ENCODE measurements at places on chromosomes 2 and 18.

DNA sequence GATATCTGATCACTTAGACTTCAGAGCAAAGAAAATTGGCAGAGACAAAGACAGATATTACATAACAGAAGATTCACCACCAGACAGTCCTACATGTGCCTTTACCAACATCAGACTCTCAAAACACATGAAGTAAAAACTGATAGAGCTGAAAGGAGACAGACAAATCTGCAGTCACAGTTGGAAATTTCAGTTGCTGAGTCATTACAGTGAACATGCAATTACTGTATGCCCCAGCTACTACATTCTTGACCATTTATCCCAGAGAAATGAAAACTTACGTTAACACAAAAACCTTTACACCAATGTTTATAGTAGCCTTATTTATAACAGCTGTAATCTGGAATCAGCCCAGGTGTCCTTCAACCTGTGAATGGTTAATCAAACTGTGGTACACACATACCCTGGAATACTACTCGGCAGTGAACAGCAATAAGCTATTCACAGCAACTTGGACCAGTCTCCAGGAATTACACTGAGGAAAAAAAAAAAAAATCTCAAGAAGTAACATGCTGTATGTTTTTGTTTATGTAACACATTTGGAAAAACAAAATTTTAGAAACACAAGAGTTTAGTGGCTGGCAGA lies 7.5 kb upstream of the SCLY start:
- no peak for DNase-seq

- no peak for DNase-seq
These were observed 160.5 kb upstream of the DAPL1 start for GRCh38 chr2:158634627-158635026.

- DNase-seq = no peak
These were observed 612.6 kb upstream of the ACVR2A start for GRCh38 chr2:147232225-147232669.

DNA sequence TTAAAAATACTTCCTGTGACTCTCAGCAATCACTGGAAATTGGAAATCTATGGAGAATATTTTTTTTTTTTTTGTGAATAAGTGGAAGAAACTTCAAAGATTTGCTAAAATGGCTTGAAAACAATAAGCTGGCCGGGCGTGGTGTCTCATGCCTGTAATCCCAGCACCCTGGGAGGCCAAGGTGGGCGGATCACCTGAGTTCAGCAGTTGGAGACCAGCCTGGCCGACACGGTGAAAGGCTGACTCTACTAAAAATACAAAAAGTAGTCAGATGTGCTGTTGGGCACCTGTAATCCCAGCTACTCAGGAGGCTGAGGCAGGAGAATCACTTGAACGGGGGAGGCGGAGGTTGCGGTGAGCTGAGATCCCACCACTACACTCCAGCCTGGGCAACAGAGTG lies 155.5 kb upstream of the CAVIN2 start:
- no peak for DNase-seq

- DNase-seq = no peak
These were observed 39.5 kb upstream of the TFPI start for GRCh38 chr2:187593697-187594096.

DNA sequence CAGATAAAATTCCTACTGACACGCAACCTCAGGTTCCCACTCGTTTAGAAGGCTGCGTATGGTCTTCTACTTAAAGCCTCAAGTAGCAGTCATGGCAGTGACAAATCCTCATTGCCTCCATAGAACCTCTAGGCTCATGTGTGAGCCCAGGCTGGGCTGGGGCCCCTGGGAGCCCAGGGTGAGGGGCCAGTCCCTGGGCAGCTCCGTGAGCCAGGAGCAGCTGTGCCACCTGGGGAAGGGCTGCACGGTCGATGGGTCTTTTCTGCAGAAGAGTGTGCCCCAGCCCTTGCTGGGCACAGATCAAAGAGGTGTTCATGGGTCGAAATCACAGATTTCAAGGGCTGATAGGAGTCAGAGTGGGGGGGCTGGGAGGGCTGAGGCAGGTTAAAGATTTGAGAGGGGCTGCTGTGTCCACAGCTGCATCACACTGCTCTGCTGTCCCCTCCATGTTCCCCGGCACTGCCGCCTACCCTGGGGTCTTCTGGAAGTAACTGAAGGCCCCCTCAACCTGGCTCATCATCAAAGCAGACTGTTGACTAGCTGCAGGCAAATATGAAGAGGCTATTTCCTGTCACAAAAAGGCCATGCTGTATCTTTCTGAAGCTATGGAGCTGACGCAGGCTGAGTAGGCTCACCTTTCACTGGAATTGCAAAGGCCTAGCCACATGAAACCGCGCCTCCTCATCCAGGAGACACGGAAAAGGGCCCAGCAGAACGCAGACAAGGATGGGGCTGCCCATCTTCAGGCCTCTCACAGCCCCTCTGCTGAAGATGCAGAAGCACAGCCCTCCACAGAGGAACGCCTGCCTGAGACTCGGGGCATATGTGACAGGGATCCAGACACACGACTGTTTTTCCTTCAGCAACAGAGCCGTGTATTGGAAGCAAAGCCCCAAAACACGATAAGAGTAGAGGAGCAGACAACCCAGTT lies 35.7 kb upstream of the ALPP start:
- DNase-seq = no peak

GRCh38 chr2:95300450-95300849 lies 3.3 kb downstream of the KCNIP3 start:
- no peak for DNase-seq

- DNase-seq = no peak
These were observed 8.8 kb upstream of the NAB1 start for GRCh38 chr2:190640117-190640516.

DNA sequence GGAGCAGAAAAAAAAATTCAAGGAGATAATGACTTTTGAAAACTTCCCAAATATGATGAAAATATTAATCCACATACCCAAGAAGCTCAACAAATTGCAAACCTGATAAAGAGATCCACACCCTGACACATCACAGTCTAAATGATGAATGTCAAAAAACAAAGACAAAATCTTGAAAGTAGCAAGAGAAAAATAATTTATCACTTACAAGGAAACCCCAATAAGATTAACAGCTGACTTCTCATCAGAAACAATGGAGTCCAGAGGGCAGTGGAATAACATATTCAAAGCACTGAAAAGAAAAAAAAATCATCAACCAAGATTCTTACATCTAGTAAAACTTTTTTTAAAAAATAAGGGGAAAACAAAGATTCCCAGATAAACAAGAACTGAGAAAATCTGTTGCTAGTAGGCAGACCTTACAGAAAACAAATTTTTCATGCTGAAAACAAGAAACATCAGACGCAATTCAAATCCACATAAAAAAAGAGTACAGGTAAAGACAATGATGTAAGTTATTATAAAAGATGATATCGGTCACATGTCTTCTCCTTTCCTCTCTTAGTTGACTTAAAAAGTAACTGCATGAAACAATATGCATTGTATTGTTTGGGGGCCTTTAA lies 21.3 kb downstream of the SLC66A2 start:
- DNase-seq = no peak

DNA sequence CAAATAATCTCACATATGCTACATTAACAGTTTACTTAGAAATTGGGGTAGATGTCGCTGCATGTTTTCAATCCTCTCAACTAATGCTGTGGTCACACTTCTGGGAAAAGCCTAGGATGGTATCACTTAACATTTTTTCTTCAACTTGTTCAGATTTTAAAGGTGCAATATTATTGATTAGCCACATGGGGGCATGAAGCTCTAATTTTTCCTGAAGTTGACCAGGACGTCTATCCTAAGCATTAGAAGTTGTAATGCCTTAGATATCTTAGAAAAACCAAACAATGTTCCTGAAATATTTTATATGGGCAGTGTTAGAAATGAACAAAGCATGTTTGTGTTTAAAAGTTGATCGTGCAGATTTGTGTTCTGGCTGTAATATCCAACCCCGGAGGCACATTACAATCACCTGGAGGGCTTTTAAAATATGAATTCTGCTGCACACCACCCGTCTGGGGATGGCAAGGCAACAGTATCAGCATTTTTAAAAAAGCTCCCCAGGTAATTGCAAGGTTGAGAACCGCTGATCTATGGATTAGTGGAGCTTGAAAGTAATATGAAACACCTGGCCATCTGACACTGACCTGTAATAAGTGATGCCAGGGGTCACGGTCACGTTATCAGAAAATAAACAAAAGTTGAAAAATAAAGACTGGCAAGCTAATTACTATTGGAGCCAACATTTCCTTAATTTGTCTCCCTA lies 100.5 kb upstream of the LMAN1 start:
- DNase-seq = no peak

GRCh38 chr2:231795525-231796327 lies 9.5 kb downstream of the COPS7B start:
- DNase-seq = no peak

GRCh38 chr2:100140582-100140981 lies 1.8 kb downstream of the AFF3 start:
- DNase-seq = no peak

DNA sequence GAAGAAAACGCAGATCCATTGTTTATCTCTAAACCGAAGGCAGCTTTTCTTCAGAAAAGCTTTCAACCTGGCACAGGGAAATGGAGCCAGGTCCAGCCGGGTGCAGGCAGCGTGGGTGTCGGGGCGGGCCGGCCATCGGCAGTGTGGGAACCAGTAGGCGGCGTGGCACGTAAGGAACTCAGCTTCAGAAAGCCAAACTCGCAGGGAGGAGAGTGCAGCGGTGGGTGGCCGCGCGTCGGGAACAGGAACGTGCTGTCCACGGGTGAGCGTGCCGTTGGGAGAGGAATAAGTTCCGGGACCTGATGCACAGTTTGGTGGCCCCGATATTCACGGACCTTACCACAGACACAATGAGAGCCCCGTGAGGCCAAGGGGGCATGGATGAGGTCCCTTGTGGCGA lies 270.4 kb downstream of the TWIST2 start:
- no peak for DNase-seq

GRCh38 chr2:156192468-156192867 lies 140.1 kb downstream of the NR4A2 start:
- DNase-seq = no peak

- no peak for DNase-seq
These were observed 55.8 kb downstream of the SLC8A1 start for GRCh38 chr2:40396124-40396523.

DNA sequence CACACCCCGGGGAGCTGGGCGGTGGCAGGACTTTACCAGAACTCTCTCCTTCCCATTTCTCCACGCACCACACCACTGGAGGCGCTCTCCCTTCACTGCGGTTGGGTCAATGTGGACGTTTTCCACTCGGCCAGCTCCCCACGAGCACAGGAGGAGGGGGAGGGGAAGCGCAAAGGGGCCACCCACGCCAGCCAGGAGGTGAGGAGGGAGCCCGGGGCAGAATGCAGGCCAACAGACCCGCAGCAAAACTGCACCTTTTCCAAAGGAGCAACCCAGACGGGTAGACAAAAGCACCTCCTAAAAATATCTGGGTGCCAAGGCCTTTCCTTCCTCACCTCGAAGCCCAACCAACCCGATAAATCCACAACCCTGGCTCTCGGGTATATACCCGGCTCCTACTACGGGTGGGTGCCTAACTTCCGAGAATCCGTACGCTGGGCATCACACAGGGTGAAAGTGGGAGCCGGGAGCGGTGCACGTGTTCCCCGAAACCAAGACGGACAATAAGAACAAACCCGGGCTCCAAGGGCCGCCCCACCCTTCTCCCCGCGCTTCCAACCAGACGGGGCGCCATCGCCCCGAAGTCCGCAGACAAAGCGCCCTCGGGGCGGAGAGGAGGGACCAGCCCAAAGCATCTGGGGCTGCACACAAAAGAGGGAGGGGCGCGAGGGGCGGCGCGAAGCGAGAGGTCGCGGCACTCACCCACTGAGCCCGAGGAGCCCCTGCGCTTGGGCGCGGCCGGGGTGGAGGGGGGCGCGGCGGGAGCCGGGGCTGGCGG lies 1.0 kb downstream of the RTN4 start:
- DNase-seq = no peak

DNA sequence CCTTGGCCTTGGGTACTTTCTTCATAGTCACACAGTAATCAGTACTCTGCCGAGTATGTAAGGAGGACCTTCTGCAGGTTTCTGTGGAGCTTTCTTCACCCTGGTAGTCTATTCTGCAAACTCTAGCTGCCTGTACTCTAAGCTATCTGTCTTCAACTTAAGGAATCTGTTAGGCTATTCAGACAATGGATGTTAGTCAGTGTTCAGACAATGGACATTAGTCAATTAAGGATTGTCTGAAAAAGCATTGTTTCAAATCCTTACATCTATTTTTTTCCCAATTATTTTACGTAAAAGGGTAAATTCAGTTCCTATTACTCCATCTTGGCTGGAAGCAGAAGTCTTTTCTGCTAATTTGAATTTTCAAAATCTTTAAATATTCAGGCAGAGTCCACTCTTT lies 75.7 kb downstream of the WDR7 start:
- no peak for DNase-seq

DNA sequence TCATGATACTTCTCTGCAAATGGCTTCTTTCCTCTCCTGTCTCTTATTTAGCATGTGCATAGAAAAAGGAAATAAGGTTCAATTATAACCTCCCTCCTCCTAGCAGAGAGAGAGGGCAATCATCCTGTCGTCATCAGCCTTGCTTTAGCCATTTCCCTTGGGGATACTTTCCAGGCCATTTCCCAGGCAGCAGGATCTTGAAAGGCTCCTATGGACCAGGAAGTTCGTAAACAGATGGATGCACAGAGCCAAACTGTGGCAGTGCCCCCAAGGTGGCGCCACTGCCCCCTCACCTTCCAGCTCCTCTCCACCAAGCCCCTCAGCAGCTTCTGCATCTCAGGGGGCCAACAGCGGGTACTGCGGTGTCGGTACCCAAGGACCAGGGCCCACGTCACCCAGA lies 157.4 kb downstream of the DTNA start:
- DNase-seq = no peak

DNA sequence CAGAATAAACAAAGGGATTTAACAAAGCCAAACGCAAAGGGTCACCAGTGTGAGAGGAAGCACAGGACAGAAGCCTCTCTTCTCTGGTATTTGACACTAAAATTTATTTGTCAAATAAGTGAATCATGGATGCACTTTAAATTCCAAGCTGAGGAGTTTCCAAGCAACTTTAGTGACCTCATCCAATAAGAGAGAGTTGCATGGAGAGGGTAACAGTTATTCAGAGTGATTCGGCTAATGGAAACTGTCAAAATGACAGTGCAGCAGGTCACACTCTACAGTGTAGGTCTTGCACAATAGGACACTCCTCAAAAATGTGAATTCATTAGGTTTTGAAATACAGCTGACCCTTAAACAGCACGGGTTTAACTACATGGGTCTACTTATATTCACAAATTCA lies 103.9 kb upstream of the ACVR1C start:
- DNase-seq = no peak

Measured in iPS DF 19.7 (cell line).